ENCODE measurements at places on chromosomes 12 and 14.

- DNase-seq = no peak
Observed at GRCh38 chr14:96634481-96634880, 132.3 kb downstream of the PAPOLA start.

- no peak for DNase-seq
Observed at GRCh38 chr12:106816231-106816630, 41.7 kb downstream of the RIC8B start.

- DNase-seq = peak; percentile 27
Observed at GRCh38 chr12:29782285-29782870, 1.4 kb downstream of the TMTC1 start.

- no peak for DNase-seq
Observed at GRCh38 chr12:132141976-132142678, 2.0 kb downstream of the DDX51 start.

GRCh38 chr12:114681116-114681871 lies 2.7 kb downstream of the TBX3 start:
- peak; percentile 26 for DNase-seq

DNA sequence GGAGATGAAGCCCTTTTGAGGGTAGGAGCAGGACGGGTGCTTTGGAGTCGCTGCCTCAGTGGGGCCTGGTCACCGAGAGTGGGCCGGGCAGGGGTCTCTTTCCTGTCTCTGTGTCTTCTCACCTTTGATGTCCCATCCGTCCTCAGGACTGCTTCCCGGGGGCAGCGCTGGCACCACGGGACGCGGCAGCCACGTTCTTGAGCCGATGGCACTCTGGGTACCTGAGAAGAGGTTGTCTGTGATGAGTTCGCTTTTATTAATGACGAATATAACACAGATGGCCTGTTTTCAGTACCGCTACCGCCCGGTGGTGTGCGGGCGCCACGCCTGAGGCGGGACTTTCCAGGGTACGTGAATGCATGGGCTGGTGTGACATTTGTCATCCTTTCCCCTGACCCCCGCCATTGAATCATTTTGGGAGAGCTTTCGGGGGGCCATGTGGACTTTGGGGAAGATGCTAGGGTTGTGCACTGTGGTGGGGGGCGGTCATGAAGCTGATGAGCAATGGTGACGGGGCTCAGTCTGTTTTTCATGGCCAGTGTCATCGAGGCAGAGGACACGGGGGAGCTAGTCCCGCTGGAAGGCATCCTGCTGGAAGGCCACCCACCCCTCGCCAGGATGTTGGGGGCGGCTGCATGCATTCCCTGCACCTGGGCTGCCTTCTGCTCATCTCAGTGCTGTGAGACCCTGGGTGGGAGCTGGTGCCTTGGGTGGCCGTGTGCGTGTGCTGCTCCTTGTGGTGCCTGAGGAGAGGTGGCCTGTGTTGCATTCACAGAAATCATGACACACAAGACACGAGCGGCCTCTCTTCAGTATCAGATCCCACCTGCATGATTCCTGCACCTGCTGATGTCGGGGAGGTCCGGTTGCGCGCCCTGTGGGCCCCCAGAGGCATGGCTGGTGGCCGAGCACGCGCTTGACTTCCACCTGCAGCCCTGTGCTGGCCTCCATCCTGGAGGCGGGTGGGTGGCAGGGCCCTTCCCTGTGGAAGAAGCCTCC lies 162.5 kb upstream of the RTL1 start:
- no peak for DNase-seq

GRCh38 chr14:24399999-24400718 lies 1.4 kb downstream of the NYNRIN start:
- no peak for DNase-seq

GRCh38 chr14:77240336-77240915 lies 30.6 kb downstream of the NGB start:
- no peak for DNase-seq

Data from NCI-H510A treated with DMSO at 0.1 percent for 48 hours (cell line).